ENCODE measurements at places on chromosomes 2 and 18.

- DNase-seq = no peak
Observed at GRCh38 chr18:76524477-76524876, 29.4 kb upstream of the ZNF516 start.

- no peak for DNase-seq
Observed at GRCh38 chr2:67917332-67918054, 145.3 kb downstream of the C1D start.

DNA sequence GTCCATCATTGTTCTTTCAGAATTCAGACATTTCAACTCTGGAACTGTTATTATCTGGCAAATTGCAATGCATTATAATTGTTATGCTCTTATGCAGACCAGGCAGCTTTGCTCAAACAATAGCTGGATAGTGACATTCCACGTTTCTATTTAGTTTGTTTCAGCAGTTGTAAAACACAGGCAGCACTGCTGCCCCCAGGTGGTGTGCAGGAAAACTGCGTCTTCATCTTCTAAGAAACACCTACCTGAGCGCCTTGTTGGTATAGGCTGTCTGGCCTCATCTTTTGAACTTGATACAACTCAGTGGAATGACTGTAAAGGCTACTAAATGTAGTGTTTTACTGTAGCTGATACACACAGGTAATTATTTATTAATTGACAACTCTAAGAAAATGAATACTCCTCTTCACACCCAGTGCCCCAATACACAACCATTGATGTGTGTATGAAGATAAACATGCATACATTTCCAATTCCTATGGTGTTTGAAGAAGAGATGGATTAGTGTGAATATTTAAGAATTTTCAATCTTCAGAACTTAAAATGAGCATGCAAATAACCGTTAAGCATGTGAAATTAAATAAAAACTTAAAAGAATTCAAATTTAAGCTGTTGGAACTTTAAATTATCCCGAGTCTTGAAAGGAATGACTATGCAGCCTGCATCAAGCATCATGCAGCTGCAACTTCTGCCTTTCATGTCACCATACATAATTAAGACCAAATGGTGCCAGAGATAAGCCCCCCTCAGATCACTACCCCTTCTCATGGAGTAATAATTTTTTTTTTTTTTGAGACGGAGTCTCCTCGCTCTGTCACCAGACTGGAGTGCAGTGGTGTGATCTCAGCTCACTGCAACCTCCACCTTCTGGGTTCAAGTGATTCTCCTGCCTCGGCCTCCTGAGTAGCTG is 85.6 kb downstream of the CD8B2 start:
- DNase-seq = peak; percentile 49

GRCh38 chr2:68714866-68715265 is 19.7 kb upstream of the ARHGAP25 start:
- DNase-seq = peak; percentile 98

GRCh38 chr18:75742516-75742915 is 315.0 kb upstream of the SMIM21 start:
- DNase-seq = no peak

- DNase-seq = no peak
Observed at GRCh38 chr2:21837168-21837960, 713.6 kb downstream of the TDRD15 start.

GRCh38 chr2:129872446-129872845 is 107.0 kb upstream of the RAB6C start:
- no peak for DNase-seq

DNA sequence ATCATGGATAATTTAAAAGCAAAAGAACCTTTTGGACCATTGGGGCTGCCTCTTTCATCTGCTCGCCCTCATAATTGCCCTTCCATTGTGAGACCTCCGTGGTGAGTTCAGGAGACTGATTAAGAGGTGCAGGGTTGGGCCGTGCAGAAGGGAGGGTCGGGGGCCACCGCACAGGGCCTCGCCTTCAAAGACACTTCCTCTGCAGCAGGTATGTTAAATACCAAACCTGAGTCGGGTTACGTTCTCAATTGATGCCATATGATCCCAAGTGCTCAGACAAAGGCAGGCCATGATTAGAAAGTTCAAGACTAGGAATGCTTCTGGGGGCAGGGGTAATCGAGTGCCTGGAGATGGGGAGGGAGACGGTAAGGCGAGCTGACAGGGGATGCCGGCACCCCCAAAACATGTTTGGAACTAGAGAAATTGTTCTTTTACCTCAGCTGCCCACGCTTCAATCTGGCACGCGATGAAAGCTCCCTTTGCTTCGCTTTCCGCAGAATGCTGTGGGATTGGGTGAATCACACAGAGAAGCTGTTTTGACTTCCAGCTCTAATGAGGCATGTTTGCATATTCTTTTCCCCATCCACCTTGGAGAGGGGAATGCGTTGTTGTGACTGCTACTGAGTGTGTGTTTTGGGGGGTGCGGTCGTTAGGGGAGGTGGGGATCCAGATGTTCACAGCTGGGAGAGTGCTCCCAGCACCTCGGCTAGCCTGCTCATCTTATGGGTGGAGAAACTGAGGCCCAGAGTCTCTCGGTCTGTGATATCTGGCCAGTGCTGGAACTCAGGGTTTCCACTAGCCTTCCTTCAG is 309.1 kb downstream of the MYCN start:
- no peak for DNase-seq

DNA sequence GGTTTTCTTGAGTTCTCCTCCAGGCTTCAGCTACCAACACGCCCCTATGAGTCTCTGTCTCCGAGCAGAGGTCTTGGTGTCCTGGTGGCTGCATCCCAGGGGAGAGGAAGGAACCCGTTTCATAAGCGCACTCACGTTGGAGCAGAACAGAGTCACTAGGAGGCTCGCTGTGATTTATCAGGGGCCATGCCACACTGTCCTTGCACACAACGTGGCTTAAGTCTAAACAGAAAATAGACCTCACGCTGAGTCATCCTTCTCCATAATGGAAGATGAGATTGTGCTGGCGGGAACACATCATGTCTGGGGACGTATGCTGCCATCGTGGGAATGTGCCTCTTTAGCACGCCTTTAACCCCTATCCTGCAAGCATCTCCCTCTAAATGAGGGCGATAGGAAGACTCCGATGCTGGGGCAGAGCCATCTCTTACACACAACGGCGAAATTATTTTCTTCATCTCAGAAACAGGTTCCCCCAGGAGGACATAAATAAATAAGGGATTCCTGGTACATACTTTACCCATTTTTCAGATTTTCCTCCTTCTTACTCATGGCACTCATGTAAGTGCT is 211.4 kb downstream of the KLHL29 start:
- DNase-seq = peak; percentile 17

DNA sequence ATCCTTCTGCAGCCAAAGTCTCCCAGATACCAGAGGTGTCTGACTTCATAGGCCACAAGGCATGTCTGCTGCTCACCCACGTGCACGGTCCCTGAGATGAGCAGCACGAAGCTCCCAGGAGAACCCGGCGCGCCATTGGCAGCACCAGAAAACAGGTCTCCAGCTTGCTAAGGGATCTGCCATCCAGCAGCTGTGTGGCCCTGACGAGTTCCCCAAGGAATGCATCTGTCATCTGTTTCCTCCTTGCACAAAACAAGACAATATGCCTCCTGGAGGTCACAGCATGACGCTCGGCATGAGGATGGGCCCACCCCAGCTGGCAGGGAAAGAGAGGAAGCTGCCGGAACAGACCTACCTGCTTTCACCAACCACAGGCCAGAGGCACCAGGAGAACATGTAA is 29.2 kb downstream of the HS6ST1 start:
- DNase-seq = no peak

GRCh38 chr2:64819774-64820688 is 166.3 kb upstream of the SERTAD2 start:
- peak; percentile 83 for DNase-seq

DNA sequence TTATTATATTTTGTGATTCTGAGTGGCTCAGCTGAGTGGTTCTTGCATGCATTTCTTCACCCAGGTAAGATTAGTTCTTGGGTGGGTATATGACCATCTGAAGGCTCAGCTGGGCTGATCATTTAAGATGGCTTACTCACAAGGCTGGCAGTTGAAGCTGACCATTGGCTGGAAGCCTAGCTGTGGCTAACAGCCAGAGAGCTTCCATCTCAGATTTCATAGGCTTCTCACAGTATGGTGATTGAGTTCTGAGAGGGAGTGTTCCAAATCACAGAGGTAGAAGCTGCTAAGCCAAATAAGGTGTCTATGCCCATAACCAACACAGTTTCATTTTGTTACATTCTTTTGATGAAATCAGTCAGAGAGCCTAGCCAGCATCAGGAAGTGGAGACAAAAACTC is 117.4 kb upstream of the RPRM start:
- DNase-seq = no peak

- DNase-seq = no peak
Observed at GRCh38 chr18:32742579-32742978, 30.2 kb downstream of the KLHL14 start.

DNA sequence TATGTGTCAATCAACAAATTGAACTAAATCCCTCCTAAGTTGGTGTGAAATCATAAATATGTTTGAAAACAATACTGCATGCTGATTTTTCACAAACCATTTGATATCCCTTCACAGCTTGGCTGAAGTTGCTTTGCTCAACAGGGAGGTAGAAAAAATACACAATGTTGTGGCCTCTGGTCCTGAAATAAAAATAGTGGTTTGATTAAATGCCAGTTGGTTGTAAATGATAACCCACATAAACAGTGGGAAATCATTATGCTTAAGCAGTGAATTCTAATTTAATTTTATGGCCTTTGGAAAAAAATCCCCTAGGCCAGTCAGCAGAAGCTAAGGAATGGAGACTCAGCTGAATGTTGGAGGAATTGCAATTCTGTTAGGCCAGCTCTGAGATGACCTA is 359.4 kb upstream of the CWC22 start:
- DNase-seq = no peak

- no peak for DNase-seq
Observed at GRCh38 chr18:36934884-36935283, 106.0 kb downstream of the KIAA1328 start.

- no peak for DNase-seq
Observed at GRCh38 chr2:86393521-86394491, 47.4 kb upstream of the KDM3A start.

DNA sequence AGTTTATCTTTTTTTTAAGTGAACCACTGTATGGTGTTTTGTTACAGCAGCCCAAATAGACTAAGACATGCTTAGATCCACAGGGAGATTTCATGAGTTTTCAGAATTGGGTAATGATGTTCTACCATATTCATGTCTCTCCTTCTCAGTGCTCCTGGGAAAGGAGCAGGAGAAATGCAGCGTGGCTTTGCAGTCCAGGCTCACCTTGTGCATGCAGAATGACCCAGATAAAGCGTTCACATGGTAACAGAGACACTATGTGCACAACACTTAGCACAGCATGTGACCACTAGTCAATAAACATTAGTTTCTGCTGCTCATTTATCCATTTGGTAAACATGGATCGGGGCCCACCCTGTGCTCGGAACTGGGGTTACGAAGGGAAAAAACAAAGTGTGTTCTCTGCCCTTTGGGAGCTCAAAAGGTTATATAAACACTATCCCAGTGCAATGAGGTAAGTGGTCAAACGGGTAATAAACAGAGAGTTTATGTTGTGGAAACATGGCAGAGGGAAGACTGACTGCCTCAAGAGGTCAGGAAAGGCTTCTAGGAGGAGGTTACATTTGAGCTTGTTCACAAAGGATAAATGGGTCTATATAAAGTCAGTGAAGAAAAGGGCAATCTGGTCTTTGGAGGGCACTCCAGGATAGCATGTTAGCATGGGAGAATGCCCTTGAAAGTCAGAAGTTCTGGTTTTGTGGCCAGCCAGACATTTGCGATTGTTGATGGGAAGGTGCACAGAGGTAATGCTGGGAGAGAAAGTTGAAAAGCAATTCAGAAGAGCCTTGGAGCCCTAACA is 299.2 kb downstream of the TDRD15 start:
- no peak for DNase-seq

DNA sequence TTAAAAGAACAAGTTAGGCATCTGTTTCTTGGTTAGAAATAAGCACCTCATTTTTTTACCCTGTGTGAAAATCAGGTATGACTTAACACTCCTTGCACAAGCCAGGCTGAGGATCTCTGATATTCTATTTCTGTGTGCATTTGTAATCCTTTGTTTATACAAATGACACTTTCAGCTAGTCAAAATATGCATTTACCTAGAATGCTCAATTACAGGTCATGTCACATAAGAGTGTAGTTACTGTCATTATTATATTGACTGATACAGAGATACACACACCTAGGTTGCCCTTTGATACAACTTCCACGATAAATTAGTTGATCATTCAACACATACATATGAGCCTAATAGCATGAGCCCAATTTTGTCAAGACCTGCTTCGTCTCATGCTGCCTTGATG is 144.3 kb downstream of the CHST9 start:
- no peak for DNase-seq

DNA sequence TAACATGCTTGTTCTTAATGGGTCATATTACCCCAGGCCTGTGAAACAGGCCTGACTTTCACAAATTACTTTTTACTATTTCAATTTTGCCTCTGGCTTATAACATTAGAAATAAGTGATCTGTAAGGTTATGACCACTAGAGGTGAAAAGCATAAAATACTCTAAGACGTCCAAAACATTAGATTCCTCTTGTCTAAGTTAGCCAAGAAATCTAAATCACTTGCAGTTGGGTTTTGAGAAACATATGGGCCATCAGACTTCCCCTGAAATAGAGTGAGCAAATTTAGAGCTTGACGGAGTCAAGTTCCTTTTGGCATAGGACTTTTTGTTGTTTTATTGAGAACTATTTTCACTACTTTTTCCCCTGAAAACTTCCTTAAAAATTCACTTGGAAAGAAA is 32.7 kb upstream of the RIT2 start:
- DNase-seq = no peak

DNA sequence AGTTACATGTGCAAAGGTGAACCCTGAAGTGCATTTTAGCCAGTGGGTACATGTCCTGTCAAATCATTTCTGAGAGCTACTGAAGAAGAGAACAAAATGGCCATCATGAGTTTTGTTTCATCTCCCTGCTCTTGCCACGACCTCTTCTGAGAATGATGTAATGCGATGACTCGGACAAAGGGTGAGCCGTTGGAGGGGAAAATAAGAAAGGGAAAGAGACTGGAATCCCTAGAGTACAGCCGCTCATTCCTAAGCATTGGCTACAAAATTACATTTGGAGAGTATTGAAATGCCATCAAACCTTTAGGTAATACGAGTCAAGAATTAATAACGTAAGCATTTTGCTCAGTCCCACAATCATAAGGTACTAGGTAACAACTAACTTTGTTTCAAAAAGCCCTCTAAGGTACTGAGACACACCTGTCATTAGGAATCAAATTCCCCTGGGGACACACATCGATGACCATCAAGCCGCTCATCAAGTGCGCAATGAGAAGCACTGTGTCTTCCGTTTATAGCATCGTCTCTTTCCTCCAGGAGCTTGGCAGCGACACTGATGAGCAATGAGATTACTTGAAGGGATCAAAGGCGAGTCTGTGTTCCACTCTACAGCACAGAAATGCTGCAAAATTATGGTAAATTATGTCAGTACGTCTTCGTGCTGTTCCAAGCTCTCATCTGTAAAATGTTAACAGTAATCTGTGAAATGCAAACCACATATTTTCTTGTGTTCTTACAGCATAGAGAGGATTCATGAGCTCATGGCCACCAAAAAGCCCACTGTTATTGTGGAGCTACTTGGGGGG is 97.3 kb upstream of the PIEZO2 start:
- DNase-seq = no peak

- DNase-seq = peak; percentile 81
Observed at GRCh38 chr2:36246320-36246990, 109.1 kb upstream of the CRIM1 start.
